ENCODE measurements at places on chromosomes 12 and 14.

GRCh38 chr12:76055393-76055792, 23.8 kb upstream of the PHLDA1 start:
- no peak for DNase-seq

- DNase-seq = no peak
Measured at GRCh38 chr12:14589169-14590004, 21.7 kb upstream of the PLBD1 start.

- no peak for DNase-seq
Measured at GRCh38 chr14:34297786-34298520, 164.1 kb downstream of the SPTSSA start.

GRCh38 chr14:96512602-96513397, 10.6 kb downstream of the PAPOLA start:
- DNase-seq = peak; percentile 24

DNA sequence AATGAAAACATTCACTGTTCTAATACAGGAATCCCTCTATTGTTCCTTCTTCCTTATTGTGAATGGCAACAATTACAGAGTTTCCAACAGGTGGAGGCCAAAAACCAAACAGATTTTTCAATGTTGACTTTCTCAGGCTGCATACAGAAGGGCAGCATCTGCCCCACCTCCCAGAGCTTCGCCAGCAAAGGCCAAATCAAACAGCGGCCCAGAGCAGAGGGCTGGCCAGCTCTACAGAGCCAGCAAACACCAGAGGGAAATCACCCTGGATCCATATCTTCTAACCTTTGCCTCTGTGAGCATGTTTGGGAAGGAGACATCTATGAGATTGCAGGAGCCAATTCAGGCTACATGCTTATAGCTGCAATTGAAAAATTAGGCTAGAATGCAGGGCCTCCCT, 4.4 kb upstream of the CRACR2A start:
- no peak for DNase-seq
